Testis (tissue), 5 donors: ENCODE measurements at places on chromosomes 2 and 18. TPM values are rescaled to one million over a fixed set of nuclear protein-coding genes. Genes with fewer than 3 reads are reported as not detected.

NEB gene
- total RNA-seq = 5.7 TPM

DYTN gene
- total RNA-seq = 0.19 TPM

DNA sequence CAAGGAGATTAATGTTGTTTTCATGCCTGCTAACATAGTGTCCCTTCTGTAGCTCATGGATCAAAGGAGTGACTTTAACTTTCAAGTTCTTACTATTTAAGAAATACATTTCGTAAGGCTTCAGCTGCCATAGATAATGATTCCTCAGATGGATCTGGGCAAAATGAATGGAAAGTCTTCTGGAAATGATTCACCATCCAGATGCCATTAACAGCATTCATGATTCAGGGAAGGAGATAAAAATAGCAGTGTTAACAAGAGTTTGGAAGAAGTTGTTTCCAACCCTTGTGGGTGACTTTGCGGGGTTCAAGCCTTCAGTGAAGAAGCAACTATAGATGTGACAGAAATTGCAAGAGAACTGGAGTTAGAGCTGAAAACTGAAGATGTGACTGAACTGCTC lies 17.0 kb downstream of the VRK2 start:
- no peak for DNase-seq

DNA sequence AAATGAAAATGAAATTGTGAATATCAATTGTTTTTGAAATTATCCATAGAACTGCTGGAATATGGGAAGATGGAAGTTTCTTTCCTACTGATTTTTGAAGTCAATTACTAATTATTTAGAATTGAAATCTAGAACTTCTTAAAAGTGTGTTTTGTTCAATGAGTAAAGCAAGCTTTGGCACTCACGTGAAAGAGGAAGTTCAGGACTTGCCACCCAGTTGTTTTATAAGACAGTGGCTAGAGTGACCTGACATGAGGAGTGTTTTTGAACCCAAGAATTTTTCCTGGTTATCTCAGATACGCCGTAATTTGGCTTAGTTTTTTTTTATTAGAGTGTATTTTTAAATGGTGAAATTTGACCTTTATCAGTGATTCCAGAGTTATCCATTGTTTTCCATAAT lies 3.5 kb downstream of the MXD1 start:
- no peak for DNase-seq

DNA sequence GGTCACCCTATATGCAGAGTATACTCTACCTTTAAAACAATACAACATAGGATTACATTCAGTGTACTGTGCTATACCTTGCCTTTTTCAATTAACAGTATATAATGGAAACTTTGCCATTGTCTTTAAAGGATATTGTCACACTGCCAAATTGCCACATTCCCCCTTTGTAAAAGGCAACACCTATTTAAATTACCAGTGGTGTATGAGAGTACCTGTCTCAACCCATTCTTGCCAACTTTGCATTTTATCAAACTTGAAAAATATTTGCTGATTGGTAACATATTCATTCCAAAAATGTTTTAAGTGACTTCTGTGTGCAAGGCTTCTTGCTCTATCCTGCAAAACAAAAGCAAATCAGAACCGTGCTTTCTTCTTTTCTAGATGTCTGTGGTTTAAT lies 92.9 kb downstream of the FMNL2 start:
- DNase-seq = no peak
